Stimulated activated CD8-positive, alpha-beta memory T cell treated with anti-CD3 and anti-CD28 coated beads, Interleukin-4, amount 100 ng/mL, for 1 hour (primary cell): ENCODE measurements at places on chromosomes 11 and 22.
A peak's percentile ranks its signal among the peaks of the same experiment; 100 is the strongest.

DNA sequence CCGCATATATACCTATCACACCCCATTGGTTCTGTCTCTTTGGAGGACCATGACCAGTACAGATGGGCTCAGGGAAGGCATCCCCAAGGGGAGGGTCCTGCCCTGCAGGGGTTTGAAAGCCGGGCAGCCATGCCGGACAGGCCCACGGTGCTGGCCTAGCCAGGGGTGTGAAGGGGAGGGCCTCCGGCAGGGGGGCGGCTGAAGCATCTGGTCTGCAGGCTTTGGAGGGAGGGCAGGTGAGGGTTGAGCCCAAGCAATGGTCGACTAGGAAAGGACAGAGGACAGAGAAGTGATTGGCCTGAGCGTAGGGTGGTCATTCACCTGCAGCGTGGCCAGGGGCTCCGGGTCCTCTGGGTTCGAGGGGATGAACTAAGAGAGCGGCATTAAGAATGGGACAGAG, 11.2 kb upstream of the CTSD start:
- no peak for DNase-seq

- no peak for DNase-seq
Measured at GRCh38 chr11:36775130-36775529, 177.1 kb upstream of the RAG2 start.

- DNase-seq = no peak
Measured at GRCh38 chr11:104846216-104846615, 52.0 kb downstream of the CASP12 start.

GRCh38 chr11:15617126-15617525, 502.4 kb downstream of the INSC start:
- no peak for DNase-seq

GRCh38 chr11:62402226-62402959, 16.4 kb upstream of the SCGB1A1 start:
- peak; percentile 22 for DNase-seq

DNA sequence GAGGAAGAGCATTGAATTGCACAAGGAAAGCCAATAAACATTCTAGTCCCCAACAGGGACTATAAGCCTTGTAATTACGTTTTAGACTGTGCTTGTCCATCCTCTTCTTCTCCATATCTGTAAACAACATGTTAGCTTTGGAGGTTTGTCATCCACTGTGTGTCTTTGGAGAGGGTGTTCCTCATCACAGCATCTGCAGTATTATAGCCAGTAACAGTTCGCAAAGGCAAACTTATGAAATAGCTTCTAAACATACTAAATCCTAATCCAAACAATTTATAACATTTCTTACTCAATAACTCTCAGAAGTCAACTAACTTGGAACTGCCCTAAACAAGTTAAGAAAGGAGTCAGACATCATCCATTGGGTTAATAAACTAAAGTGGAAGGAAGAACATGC, 10.3 kb upstream of the BDNF start:
- DNase-seq = no peak

GRCh38 chr11:70144262-70144661, 58.8 kb upstream of the FADD start:
- no peak for DNase-seq

GRCh38 chr11:73384872-73385689, 8.9 kb downstream of the RELT start:
- DNase-seq = no peak

DNA sequence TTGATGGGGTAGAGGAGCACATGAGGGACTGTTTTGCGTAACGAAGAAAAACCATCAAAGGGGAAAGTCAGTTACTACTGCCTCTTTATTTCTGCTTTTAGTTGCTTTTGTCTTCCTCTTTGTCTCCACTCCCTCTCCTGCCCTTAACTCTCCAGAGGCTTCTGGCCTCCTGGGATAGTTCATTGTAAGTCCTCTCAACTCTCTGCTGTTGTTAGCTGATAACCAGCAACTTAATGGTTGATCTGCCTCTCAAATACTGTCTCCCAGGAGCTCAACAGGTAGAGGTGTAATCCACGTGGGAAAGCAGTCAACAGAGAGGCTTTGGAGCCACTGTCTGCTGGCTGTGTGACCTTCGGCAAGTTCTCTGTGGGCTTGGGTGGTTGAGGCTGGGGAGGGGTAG, 47.3 kb downstream of the CCDC81 start:
- no peak for DNase-seq

GRCh38 chr22:38270091-38270992, 2.5 kb downstream of the TMEM184B start:
- no peak for DNase-seq

DNA sequence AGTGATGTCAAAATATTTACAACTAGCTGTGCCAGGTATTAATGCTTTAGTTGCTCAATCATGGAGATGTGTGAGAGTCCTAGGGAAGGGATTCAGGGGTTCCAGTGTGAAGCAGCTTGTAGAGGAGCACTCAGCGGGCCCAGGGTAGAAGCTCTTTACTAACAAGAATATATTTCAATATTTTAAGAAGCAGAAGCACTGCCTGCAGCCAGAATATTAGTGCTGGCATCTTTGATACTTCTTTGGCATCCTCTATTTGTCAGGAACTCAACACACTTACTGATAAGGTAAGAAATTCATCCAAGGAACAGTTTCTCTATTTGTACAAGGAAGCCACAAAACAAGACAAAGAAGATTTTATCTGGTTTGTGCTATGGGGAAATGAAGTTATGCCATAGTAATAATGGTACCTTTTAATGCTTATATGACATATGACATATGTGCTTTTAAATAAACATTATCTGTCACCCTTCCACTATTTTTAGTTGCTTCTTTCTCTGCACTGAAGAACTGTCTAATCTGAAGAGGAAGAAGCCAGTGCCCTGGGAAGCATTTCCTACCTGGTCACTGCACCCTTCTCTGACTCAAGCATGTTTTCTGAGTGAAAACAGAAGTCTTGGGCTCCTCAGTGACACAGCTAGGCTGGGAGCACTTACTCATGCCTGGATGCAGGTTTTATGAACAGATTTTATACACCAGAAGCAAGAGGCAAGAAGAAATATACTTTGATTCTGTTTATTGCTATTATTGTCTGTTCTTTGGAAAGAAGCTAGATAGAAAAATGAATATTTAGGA, 388.1 kb upstream of the CCDC90B start:
- DNase-seq = no peak

DNA sequence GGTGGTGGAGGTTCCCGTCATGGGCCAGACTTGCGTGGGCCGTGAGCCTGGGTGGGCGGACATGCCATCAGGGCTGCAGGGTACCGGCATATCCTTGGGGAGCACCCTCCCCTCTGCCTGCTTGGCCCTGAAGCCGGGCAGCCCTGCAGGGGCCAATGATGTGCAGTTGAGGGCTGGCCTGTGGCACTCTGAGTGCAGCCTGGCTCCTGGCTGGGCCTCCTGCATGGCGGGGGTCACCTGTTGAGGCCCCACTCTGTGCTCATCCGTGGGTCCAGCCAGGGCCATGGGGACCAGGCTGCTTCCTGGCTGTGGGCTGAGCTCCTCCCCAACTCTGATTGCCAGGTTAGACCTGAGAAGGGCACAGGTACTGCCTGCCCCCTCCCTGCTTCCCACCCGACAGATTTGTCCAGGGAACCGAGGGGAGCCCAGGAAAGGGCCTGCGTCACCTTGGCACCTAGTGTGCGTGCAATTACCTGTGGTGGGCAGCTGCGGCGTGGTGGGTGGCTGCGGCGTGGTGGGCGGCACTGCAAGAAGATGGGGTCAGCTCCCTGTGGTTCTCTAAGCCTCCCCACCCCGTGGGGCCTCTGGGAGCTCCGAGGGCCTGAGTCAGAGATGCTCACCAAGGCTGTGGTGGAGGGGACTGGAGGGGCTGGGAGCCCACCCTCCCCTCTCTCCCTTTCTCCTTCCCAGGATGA, 16.2 kb downstream of the MUC6 start:
- DNase-seq = no peak

- DNase-seq = no peak
Measured at GRCh38 chr11:2143799-2144543, 4.8 kb upstream of the IGF2 start.

DNA sequence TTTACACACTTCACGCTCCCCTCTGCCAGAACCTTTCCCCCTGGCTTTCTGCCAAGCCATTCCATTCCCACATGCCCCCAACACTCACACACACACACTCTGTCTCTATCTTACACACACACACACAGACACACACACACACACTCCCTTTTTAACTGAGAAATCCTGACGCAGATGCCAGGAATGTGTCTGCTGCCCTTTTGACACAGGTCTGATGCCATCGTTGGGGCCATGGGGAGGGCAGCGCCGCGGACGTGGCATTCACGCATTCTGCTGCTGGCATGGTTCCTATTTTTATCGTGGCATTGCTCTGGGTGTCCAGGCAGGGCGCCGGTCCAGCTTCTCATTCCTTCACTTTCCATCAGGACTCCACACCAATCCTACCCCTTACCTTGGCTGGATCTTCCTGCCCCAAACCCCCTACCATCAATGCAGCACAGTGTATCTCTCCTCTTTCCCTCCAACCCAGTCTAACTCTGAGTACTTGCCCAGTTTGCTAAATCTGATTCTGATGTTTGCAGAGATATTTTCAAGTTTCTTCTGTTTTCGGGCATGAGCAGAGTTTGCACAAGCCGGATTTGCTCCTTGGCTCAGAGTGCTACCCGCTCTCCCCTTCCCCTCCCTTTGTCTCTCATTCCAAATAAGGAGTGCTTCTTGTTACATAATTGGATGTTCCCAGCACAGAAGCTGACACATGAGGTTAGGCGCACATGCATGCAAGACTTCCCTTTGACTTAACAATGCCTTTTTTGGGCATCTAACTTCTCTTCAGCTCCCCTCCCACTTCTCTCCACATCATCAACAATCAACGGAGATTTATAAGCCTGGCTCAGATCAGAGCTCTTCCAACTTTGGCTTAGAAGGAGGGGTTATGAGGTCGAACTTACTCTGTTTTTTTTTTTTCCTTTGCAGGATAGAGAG, 18.8 kb downstream of the SNX19 start:
- DNase-seq = no peak

DNA sequence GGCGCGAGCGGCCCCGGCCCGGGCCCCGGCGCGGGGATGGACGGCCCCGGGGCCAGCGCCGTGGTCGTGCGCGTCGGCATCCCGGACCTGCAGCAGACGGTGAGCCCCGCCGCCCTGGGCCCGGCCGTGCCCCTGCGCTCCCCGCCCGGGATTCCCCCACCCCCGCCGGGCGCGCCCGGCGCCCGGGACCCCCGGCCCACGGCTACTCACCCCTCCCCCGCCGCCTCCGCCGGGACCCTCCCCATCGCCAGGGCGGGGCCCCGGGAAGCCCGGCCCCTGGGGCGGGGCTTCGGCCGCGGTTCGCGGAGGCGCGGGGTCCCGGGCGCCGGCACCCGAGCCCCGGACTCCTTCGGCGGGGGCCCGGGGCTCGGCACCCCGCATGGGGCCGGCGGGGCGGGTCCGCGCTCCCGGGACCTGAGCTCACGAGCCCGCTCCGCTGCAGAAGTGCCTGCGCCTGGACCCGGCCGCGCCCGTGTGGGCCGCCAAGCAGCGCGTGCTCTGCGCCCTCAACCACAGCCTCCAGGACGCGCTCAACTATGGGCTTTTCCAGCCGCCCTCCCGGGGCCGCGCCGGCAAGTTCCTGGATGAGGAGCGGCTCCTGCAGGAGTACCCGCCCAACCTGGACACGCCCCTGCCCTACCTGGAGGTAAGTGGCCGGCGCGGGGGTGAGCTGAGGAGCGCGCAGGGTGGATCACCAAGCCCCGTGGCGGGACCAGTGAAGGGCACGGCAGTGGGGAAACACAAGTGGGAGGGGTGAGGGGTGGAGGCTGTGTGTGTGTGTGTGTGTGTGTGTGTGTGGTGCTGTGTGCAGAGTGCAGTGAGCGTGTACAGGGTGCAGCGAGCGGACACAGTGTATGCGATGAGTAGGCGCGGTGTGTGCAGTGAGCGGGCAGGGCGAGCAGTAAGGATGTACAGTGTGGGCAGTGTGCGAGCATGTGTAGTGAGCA, 2.3 kb downstream of the SHANK3 start:
- no peak for DNase-seq

GRCh38 chr11:59429924-59430516, 3.8 kb upstream of the OR5A2 start:
- DNase-seq = no peak

- no peak for DNase-seq
Measured at GRCh38 chr11:1117992-1118391, 39.8 kb upstream of the MUC5AC start.

DNA sequence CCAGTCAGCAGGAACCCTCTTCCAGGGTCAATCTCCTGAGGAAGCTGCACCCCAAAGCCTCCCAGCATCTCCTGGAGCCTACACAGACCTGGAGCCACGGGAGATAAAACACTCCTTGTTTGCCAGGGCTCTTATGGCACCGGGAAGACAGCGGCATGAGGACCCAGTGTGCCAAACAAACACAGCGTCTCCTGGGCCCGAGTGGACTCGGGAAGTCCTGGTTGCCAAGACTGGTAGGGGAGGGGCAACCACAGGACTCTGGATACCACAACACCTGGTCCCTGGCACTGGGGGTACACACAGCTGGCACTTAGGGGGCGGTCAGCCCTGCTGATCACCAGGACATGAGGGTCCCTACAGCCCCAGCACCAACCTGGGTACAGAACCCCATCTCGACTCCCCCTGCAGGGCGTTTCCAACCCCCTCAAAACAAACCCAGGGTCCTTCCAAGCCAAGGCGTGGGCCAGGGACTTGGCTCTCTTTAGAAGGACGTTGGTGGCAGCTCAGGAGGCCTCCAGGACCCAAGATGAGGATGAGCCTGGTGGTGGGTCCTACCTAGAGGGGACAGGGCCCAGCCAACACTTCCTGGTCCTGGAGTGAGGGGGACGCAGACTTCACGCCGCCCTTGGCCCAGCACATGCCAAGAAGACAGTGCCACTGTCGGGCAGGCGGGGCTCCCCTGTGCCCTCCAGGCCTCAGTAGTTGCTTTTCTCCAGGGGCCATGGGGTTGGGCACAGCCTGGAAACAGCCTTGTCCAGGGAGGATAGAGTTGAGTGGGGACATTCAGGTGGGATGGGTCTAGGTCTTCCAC, 85.0 kb downstream of the CELSR1 start:
- no peak for DNase-seq

DNA sequence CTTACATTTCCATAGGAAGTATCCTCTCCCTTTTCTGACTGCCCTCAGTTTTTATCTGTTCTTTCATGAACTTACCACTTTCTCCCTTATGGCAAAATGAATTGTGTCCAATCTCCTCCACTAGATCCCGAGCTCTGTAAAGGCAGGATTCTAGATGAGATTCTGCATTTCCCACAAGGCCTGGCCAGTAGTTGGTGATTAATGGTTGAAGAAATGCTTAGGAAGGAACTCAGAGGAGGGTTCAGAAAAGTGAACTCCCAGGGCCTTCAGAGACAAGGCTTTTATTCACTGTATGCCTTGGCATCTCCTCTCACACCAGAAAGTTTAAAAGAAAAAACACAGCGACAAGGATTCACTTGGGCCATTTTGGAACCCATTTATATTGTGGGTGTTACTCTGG, 66.2 kb downstream of the CCDC81 start:
- no peak for DNase-seq
